ENCODE measurements at places on chromosomes 1 and 21.

GRCh38 chr1:90573736-90574135 is 143.4 kb downstream of the BARHL2 start:
- no peak for DNase-seq

DNA sequence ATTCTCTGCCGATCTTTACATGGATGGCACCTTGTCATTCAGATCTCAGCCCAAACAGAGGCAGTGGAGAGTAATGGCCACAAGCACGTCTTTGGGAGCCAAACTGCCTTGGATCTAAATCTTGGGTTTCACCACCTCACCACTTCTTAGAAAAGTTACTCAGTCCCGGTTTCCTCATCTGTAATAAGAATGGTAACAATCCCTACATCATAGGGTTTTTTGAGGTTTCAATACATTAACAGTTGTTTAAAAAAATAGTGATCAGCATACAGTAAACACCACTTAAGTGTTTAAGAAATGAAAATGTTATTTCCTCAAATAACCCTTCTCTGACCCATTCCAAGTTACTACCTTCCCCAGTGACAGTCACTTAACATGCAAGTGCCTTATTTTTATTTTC is 38.5 kb upstream of the KCNA3 start:
- DNase-seq: no peak

DNA sequence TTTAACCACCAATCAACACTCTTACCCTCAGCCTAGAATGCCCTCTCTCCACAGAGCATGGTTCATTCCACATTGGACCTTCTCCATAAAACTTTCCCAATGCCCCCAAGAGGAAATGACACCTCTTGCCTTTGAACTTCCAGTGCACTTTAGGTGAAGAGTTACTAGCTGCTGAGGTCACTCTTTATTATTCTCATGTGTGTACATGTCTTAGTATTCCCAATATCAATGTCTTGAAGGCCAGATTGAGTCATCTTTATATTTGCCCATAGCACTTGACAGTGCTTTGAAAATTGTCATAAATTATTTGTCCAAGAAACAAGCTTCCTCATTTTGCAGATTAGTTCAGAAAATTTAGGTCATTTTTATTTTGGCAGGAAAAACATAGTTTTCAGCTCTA is 8.1 kb upstream of the DNASE2B start:
- no peak for DNase-seq

- peak; percentile 76 for DNase-seq
These were observed 92.0 kb upstream of the RALGPS2 start for GRCh38 chr1:178633056-178633455.

DNA sequence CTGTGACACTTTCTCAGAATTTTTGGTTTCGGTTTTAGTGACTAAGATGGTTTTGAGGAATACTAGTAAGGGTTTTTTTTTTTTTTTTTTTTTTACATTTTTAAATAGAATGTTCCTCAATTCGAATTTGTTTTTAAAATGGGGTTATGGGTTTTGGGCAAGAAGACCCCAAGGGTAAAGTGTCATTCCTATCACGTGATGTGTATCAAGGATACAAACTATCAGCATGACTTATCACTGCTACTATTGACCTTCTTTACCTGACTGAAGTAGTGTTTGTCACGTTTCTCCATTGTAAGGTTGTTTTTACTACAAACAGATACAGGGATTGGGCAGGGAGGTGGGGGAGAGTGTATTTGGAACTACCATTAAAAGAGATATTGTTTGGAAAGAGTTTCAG is 781.1 kb upstream of the ADGRL4 start:
- no peak for DNase-seq

DNA sequence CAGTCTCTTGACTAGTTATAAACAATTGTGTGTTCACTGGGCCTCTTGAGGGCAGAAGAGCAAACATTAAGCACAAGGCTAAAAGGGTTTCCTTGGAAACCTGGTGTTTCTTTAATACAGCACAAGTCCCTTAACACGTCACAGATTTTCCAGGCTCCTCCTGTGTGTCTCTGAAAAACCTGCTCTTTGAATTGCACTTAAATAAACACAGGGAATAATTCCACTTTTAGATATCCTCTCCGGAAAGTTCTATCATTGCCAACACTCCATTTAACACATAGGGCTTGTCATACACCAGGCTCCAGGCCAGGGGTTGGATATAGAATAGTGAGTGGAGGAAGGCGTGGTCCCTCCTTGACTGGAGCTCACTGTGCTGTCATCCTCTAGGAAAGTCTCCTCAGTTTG is 442.6 kb downstream of the DSCAM start:
- no peak for DNase-seq

GRCh38 chr1:219563568-219563967 is 49.3 kb downstream of the ZC3H11B start:
- DNase-seq: no peak

GRCh38 chr1:113199760-113200455 is 126.9 kb downstream of the LRIG2 start:
- DNase-seq: no peak

DNA sequence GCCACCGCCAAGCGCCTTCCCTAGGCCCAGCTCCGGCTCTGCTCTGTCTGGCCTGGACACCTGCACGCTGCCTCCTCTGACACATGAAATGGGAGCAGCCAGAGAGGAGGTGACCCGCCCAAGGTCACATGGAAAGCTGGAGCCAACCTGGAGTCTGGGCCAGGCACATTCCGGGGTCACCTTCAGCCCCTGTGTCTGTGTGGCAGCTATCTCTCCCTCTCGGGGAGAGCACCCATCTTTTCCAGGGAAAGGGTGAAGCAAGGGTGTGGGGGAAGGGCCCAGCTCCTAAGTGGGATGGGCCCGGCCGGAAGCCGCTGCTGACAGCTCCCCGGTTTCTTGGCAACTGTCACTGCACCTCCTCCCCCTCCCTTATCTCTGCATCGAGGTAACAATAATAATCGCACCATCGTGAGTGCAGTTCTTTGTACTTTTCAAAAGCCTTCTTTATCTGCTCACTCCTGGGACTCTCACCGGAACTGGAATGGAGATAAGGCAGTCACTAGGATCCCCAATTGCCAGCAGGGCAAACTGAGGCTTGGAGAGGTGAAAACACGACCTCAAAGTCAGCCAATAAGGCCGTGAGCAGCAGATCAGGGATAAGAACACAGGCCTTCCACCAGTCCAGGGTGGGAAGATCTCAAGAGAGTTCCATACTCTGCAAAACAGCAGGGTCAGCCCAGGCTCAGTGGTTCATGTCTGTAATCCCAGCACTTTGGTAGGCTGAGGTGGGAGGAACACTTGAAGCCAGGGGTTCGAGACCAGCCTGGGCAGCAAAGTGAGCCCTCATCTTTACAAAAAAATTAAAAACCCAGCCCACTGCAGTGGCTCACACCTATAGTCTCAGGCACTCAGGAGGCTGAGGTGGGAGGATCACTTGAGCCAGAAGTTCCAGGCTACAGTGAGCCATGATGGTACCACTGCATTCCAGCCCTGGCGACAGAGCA is 36.9 kb downstream of the RAP1GAP start:
- no peak for DNase-seq

GRCh38 chr1:222046684-222047263 is 304.9 kb upstream of the DUSP10 start:
- DNase-seq: no peak

GRCh38 chr1:61083807-61084440 is 1.6 kb downstream of the NFIA start:
- DNase-seq: no peak

DNA sequence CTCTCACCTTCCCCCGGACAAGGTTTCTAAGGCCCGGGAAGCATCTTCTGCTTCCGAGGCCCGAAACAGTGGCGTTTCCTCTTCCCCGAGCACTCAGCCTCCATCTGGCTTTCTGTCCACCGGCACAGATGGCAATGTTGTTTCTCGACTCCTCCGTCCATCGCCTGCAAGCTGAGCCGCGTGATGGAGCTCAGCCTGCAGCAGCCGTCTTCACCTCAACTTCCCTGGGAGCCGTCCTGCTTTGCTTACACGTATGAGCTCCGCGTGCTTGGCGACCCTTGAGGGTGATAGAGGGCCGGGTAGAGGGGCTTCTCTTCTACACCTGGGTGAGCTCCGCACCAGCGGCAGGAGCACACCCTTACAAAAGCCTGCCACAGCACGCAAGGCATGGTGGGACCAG is 80.4 kb downstream of the AJAP1 start:
- DNase-seq: no peak

DNA sequence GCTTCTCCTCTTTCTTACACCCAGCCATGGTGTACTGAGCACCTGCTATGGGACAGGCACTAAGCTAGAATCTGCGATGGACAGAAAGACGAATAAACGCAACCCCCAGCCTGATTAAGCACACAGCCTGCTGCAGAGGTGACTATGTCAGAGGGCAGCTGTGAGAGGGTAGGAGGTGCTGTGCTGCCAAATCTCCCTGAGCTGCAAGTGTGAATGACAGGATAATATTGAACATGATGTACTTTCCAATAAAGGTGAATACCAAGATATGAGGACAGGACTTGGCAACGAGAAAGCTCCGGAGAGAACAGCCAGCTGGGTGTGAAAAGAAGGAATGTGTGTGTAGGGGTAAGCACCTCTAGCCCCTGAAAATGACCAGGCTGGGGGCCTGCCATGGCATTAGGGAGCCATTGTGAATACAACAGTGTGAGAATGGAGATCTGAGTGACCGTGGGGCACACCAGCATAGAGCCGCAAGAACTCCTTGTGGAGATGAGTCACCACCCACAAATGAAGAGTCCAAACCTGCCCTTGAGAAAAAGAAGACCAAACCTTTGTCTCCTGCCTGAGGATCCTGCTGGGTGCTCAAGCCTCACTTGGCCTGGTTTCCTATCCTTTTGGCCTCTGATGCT is 83.0 kb upstream of the ATF3 start:
- DNase-seq: no peak

- no peak for DNase-seq
These were observed 12.0 kb upstream of the GIPC2 start for GRCh38 chr1:78033797-78034172.

GRCh38 chr1:225446981-225447615 is 19.3 kb upstream of the LBR start:
- no peak for DNase-seq

- no peak for DNase-seq
These were observed 45.5 kb downstream of the LAMC2 start for GRCh38 chr1:183231545-183231944.

DNA sequence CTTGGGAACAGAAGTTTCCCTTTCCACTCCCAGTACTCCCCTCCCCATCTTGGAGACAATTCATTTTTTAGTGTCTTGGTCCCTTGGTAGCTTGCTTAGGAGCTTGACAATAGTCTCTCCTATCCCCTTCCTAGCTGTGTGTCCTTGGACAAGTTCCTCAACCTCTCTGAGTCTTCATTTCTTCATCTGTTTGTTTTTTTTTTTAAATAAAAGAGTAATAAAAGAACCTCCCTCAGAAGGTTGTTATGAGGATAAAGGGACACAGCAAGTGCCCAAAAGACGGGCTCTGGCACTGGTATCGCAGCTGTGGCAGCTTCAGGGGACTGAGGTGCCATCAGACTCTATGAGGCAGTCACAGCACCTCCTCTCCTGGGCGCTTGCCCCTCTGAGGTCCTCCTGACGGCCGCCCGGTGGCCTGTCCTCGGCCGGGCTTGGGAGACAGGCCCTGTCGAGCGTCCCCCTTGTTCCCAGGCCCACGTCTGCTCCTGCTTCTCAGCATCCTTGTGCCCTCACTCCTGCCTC is 689.2 kb downstream of the MATN1 start:
- no peak for DNase-seq

- DNase-seq: peak; percentile 92
These were observed 41.5 kb downstream of the UBE4B start for GRCh38 chr1:10074059-10074851.

DNA sequence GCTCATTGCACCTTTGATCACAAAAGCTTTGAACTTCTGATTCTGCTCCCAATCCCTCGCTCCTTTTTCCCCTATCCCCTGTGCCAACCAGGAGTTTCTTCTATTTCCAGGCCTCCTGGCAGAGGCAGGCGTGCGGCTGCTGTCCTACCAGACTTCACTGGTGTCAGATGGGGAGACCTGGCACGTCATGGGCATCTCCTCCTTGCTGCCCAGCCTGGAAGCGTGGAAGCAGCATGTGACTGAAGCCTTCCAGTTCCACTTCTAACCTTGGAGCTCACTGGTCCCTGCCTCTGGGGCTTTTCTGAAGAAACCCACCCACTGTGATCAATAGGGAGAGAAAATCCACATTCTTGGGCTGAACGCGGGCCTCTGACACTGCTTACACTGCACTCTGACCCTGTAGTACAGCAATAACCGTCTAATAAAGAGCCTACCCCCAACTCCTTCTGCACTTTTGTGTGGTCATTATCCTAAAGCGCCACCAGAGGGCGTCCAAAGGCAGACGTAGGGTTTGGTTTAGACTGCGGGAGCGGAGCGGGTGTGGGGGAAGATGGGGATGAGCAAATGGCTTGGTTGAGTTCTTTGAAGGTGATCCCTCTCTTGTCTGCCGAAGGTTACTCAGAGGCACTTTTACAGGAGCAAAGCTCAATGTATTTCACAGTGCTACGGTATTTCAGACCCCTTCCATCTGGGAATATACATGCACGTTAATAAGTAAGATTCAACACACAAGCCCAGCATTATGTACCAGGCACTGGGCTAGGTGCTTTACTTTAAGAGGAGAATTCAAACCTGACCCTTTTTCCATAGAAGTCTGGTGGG is 24.7 kb downstream of the HMGCS2 start:
- DNase-seq: peak; percentile 70

- DNase-seq: peak; percentile 80
These were observed 3.2 kb downstream of the MYBPH start for GRCh38 chr1:203172184-203173010.

- DNase-seq: no peak
These were observed 11.6 kb upstream of the HIPK1 start for GRCh38 chr1:113917400-113918082.

GRCh38 chr1:226132728-226133503 is 53.6 kb downstream of the ACBD3 start:
- DNase-seq: no peak

- DNase-seq: no peak
These were observed 1.8 kb downstream of the CDC42BPA start for GRCh38 chr1:227316456-227316855.

GRCh38 chr21:44816761-44817505 is 929 bp downstream of the SUMO3 start:
- no peak for DNase-seq

DNA sequence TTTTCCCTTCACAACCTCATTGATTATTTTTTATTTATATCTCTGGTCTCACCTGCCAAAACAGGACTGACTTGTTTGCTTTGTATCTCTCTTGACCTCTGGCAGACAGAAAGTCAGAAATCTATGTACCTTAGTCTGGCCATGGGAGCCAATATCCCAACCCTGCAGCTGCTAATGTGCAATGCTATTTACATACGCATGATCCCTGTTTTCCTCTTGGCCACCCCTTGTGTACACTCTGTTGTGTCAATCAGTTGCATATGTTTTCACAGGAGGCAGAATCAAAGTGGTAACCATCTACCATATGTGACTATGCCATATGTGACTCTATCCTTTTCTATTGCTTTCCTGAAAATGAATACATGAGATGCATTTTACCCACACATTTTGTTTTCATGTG is 688.8 kb downstream of the PLA2G4A start:
- no peak for DNase-seq
